Fibroblast of lung (primary cell): ENCODE measurements at places on chromosomes 4 and X.

DNA sequence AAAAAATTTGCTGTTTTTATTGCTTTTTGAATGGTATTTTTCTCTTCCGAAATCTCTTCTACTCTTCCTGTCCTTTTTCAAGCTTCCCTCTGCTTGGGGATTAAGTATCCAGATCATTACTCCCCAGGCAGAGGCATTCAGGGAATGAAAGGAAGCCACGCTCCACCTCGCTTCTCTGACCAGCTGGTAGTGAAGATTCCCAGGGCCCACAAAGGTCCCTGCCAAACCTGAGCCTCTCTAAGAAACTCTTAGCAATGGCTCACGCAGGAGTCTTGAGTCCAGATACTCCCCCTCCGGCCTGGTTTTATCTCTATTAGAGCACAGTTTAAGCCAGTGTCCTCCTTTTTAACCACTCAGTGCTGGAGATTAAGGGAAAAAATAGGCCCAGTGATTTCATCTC lies 51.4 kb upstream of the SOD3 start:
- peak; percentile 76 for DNase-seq

GRCh38 chr4:53591372-53591892 lies at the start of gene LNX1:
Gene LNX1 (minus strand): TSS chr4:53591486. CDS start chr4:53574002, 17,484 bp downstream.
- no peak for DNase-seq

GRCh38 chr4:76576824-76577223 lies 141.8 kb downstream of the SHROOM3 start:
- no peak for DNase-seq

DNA sequence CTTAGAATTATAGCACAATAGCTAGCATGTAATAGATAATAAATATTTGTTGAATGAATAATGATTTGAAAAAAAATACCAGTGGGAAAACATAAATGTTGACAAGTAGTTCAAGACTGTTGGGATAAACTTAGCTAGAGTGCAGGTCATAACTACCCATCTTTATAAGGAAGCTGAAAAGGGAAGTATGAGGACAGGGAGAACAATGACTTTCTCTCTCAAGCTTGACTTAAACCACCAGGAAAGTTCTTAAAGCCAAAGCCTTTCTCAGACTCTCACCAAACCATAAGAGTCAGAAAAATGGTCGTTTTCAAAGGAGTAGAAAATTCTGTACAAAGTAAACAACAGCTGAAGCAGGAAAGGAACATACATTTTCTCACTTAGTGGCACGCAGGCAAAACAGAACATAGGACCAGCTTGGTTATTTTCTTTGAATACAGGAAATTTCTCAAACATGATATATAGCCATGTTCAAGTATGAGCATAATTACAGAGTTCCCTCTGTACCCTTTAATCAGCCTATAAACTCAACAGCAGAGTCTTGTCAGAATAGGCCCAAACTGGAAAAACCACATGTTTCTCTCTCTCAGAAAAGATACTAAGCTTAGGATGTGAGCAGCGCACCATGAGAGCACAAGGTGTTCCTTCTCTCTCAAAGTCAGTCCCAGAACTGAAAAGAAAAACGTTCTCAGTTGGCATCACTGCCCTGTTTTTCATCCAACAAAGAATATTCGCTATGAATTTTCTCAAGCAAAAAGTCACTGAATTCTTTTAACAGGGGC lies 28.7 kb downstream of the MAPK10 start:
- no peak for DNase-seq

GRCh38 chrX:136819031-136819703 lies 38.4 kb upstream of the ARHGEF6 start:
- DNase-seq, result no peak
